ENCODE measurements at places on chromosomes 3 and 15.

- no peak overlapping the region for H3K4me3 ChIP-seq
- no peak for DNase-seq
- no peak overlapping the region for H3K27ac ChIP-seq
- H3K36me3 ChIP-seq, result peaks cover 13% of the 10 kb centered on the region
Observed at GRCh38 chr3:41698898-41699297, 263.0 kb downstream of the ULK4 start.

DNA sequence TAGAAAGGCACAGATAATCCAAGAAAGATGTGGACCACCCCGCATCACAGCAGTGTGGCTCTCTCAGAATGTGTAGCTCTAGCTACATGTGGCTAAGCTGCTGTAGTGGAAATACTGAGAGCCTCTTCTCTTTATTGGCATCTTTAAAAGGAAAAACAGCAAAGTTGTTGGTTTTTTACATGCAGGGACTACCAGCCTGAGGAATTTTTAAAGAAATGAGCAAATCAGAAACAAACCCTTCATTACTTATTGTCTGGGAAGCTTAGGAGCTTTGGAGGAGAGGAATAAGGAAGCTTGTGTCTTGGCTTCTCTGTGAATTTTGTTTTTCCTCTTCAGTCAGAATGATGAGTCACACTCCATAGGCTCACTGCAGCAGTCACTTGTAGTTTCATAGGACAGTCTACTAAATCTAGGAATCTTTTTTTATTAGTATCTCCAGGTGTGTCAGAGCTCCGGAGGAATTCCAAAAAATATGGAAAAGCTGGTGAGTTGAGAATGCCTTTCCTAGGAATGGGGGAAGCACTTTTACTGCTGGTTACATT lies 27.5 kb downstream of the POLG start:
- no peaks in the 10 kb centered on the region for H3K4me1 ChIP-seq
- H3K27me3 ChIP-seq, result no peaks in the 10 kb centered on the region
- H3K27ac ChIP-seq, result no peak overlapping the region
- peaks cover 71% of the 10 kb centered on the region for H3K36me3 ChIP-seq

GRCh38 chr15:99511866-99512661 lies 53.7 kb upstream of the MEF2A start:
- H3K36me3 ChIP-seq, result no peaks in the 10 kb centered on the region
- no peak for DNase-seq
- H3K27me3 ChIP-seq, result no peaks in the 10 kb centered on the region
- H3K27ac ChIP-seq, result no peak overlapping the region
- no peak overlapping the region for H3K4me3 ChIP-seq
- peaks cover 8% of the 10 kb centered on the region for H3K4me1 ChIP-seq

DNA sequence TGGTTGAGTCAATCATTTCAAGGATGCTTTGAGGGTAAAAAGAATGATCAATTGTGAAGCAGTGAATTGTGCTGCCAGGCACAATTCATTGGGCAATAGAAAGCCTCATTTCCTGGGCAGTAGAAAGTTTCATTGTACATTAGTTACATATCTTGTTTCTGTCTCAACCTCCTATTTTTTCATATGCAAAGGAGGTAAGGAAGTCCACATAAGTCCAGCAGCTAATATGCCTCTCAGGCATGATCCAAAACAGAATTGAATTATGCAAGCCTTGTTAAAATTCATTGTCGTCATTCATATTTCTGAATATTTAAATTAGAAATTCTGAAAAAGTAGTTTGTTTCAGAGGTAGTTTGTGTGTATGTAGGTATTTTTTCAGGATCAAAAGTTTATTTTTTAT lies 65.8 kb downstream of the TFRC start:
- H3K27ac ChIP-seq, result no peak overlapping the region
- no peaks in the 10 kb centered on the region for H3K4me1 ChIP-seq
- no peak overlapping the region for H3K4me3 ChIP-seq
- DNase-seq, result no peak
- no peaks in the 10 kb centered on the region for H3K36me3 ChIP-seq
- H3K27me3 ChIP-seq, result no peaks in the 10 kb centered on the region

DNA sequence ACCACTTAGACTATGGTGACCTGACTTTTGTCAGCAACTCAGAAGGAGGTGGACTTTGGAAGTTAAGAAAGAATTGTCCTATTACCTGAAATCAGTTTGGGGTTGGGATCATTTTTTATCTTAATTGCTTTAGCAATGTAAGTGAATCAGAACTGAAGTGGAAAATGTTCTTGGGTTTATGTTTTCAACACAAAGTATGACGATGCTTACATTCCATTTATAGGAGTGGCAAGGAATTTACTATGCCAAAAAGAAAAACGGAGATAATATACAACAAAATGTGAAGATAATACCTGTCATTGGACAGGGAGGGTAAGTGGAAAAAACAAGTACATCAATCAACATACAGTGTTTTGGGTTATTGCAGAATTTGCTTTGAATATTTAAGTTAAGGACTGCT lies 116.1 kb downstream of the PDE8A start:
- H3K4me3 ChIP-seq, result no peak overlapping the region
- no peaks in the 10 kb centered on the region for H3K36me3 ChIP-seq
- no peak for DNase-seq
- H3K27ac ChIP-seq, result no peak overlapping the region
- H3K27me3 ChIP-seq, result no peaks in the 10 kb centered on the region

Data from WTC11 (cell line).